Cortex of kidney (tissue), 1 donor: ENCODE measurements at places on chromosomes 16 and 17.

- DNase-seq = no peak
Observed at GRCh38 chr17:6259899-6260298, 175.0 kb downstream of the AIPL1 start.

DNA sequence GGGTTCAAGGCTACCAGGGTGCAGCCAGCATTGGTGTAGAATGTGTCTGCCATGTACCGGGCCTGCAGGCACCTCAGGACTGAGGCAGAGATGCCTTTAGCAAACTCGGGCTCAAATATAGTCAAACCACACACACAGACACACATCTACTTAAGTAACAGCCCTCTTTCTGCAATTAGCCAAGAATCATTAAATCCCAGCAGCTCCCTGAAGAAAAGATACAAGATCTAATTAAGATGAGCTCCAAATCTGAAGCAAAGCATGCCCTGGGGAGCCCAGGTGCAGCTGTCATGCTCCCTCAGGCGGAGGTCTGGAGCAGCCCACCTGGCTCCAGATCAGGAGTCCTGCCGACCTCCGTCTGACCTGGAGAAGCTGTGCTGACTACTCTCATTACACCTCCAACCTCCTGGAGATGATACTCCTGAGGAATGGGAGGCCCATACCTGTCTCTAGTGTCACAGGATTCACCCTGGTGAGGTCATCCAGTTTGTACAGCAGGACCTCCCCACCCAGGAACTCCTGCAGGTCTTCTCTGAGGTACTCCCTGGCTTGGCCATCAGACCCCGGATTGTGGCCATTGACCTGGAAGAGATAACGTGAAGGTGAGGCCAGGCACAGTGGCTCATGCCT is 6.9 kb downstream of the MYO19 start:
- DNase-seq = no peak

GRCh38 chr17:64063766-64064224 is 43.4 kb upstream of the ICAM2 start:
- DNase-seq = no peak

DNA sequence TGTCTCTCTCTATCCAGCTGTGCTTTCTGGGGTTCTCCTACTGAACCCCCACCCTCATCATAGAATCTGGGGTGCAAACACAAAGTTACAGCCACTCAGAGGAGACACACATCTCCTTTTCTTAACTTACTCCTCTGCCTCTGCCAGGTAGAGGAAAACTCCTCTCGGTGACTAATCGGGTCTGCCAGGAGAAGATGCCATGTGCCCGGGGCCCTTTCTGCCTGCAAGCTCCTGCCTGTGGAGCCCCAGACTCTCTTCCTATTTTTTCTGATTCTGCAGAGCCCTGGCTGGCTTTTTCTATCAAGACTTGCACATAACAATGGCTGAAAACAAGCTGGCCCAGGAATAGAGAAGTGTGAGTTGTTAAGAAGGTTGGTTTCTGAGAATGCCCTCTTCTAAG is 10.4 kb downstream of the SLC6A4 start:
- no peak for DNase-seq

- no peak for DNase-seq
Observed at GRCh38 chr17:59521465-59522126, 43.8 kb upstream of the DHX40 start.

DNA sequence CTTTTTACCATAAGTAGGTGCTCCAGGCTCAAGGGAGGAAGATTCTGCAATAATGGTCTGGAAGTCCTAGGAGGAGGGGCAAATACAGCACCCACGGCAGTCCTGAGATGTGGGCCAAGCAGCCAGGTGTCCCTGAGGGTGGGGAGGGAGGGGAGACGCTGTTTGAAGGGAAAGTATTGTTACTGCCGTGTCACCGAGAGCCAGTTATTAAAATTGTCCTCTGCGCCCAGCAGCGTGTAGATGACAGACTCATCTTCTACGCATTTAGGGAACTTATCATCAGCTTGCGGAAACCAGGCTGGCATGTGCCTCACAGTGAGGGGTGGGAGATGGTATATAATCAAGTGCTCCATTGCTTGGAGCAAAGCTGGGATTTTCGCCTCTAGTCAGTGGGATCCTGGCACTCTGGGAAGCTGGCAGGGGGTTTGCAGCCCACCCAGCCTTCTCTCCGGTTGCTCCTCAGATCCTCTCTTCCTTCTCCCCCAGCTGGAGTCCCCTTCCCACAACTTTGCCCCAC is 104.6 kb downstream of the OR1D5 start:
- no peak for DNase-seq

GRCh38 chr16:66503030-66503429 is 46.9 kb downstream of the TK2 start:
- DNase-seq = no peak

- no peak for DNase-seq
Observed at GRCh38 chr17:55903028-55903690, 152.3 kb downstream of the PCTP start.

DNA sequence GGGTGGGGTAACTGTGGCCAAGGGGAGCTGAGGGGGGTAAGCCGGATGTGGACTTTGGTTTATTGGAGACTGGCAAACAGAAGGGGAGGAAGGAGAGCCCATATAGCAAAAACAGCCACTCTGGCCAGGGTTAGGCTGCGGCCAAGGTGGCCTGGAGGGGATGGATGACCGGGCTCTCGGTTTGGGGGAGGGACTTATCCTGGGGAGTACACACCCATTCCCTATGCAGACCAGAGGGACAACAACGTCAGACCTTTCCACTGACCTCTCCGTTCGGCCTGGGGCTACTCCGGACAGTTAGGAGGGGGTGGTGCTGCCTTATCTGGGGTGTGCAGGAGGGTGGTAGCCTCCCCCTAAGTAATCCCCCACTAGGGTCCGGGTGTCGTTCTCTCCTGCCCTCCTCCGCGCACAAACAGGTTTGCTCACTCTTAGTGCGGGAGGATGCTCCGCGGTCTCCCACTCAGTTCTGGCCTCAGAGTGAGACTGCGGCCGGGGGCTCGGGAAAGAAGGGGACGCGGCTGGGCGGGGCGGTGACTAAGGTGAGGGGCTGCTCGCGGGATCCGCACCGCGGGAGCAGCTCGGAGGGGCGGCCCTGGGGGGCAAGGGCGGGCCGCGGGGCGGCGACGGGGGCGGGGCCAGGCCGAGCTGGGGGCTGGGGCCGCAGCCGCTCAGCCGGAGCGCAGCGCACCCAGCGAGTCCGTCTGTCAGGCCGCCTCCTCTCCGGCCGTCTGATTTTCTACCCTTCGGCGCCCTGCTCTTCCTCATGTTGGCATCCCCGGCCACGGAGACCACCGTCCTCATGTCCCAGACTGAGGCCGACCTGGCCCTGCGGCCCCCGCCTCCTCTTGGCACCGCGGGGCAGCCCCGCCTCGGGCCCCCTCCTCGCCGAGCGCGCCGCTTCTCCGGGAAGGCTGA is at the start of gene WNK4:
WNK4 (plus strand) TSS at position 675 of the 915 bp plus-strand sequence; CDS start at position 764, 89 bp downstream.
- no peak for DNase-seq

DNA sequence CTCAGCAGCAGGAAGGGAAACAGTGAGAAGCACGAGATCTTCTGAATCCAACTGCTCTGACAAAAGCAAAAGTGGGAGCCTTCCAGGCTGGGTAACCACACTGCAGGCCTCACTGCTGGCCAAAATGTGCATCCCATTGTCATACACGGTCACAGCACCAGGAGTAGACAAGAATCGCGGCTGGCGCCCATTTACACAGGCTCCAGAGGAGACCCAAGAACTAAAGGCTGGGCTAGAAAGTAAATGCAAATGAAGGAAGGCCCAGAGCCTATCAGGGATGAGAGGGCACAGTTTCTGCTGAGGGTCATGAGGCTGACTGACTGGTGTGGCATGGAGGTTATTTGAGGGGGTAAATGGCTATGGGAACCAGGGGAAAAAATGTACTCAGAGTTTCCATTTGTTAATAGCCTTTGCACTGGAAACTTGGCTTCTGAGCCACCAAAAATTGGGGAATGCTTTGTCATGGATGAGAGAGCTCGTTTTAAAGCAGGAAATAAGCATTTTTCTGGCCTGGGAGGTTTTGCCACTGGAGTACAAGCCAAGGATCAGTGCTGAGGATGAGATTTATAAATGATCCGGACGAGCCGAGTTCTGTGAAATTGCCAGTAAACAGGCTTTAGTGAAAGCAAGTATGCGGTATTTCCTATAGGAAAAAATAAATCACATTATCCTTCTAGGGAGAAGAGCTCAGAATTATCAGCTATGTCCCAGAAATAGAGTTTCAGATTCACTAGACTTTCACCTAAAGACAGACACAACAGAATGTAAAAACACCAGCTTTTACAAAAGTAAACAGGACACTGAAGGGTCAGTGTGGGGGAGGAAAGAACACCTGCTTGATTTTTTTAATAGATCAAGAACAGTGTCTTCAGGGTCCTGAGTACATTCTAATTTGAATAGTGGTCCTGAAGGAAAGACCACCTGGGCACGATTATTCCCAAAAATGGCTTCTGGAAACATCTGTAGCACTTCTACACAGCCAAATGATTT is 66.9 kb upstream of the GSG1L start:
- no peak for DNase-seq

GRCh38 chr17:66431910-66432309 is 129.5 kb downstream of the PRKCA start:
- no peak for DNase-seq

DNA sequence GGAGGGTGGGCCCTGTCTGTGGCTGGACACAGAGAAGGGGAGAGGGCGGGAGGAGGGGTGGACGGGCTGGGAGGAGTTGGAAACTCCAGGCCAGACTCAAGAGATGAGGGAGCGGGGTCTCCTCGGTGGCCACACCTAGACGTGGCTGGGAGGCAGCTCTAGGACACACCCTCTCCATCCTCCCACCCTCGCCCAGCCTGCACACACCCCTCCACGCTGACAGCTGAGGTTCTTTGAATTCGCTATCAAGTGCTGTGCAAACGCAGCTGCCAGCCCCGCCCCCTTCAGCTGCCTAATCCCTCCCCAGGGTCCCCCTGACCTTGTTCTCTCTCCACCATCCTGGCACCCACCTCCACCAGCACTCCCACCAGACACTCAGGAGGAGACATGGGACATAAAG is 48.7 kb downstream of the DNAH17 start:
- DNase-seq = no peak

DNA sequence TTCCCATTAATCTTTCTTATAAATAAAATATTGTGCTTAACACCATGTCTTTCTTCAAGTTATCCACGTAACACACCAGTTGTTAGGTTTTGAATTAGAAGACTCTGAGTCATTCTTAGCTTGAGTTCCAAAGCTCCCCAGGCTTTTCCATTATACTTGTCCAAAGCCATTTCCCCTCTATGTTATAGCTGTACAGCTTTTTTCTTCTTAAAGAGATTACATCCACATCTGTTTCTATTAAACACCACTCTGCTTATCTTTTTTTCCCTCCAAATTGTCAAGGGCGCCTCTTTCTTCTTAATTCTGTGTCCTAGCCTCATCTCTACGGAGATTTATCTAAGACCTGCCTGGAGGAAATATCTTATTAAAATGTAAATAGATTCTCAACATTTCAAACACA is 139.4 kb upstream of the CPHXL start:
- no peak for DNase-seq
